ENCODE measurements at places on chromosomes 2 and 18.

DNA sequence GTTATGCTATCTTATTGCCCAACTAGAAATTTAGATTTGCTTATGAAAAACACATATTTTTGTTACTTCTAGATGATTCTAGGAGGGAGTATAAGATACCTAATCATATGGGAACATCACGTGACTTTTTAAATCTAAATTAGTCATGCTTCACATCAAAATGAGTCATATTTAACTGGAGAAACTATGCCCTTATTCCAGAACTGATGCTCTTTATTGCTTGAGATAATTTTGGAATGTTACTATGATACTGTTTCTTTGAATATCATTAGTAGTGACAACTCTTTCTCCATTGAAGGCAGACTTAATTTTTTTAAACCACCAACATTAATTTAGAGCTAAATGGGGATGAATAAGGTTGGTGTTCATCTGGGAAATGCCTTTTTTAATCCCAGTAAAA is 19.9 kb upstream of the ELAC1 start:
- no peak for DNase-seq

- DNase-seq = no peak
Observed at GRCh38 chr2:26530696-26531095, 52.8 kb upstream of the OTOF start.

GRCh38 chr2:134657650-134658250 is 61.0 kb downstream of the TMEM163 start:
- DNase-seq = no peak

GRCh38 chr18:63236406-63236805 is 83.2 kb downstream of the BCL2 start:
- DNase-seq = no peak

GRCh38 chr2:97728091-97728731 is 14.8 kb downstream of the ZAP70 start:
- no peak for DNase-seq

- no peak for DNase-seq
Observed at GRCh38 chr18:76566987-76567386, 71.9 kb upstream of the ZNF516 start.

DNA sequence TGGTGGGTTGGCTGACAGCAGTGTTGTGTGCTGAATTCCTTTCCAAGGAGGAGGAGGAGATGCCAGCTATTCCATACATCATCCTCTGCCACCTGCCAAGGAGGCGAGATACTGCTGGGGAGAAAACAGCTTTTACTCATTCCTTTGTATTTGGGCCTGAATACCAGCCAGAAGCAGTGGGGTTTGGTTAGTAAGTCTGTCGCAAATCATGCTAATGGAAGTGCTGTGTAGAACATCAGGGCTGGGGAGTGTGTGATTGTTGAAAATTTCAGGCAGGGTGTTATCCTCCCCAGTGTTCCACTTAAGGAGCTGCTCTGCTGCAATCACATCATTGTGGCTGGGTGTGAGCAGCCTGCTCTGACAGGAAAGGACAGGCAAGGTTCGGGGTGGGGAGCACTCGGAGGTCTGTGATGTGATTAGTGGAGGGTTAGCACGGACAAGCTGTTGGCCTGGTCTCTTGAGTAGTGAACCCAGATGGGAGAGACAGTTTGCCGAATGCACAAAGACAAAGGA is 128.2 kb upstream of the DLX2 start:
- no peak for DNase-seq

- DNase-seq = no peak
Observed at GRCh38 chr2:239966853-239967552, 58.1 kb downstream of the NDUFA10 start.

DNA sequence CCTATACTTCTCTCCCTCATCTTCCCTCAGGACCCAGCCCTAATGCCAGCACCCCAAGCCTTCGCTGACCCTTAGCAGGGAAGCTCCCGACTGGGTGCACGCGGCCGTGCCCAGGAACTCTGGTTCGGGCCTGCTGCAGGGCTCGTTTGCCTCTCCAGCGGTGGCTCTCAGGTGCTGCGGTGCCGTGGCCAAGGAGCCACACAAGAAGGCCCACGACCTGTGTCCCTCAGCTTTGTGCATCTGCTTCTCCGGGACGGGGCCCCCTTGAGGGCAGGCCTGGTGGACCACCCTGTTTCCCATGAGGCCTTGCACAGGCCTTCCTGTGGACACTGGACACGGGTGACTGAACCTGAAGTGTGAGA is 17.7 kb downstream of the BOK start:
- peak; percentile 55 for DNase-seq

- no peak for DNase-seq
Observed at GRCh38 chr2:165681841-165682240, 112.2 kb downstream of the GALNT3 start.

DNA sequence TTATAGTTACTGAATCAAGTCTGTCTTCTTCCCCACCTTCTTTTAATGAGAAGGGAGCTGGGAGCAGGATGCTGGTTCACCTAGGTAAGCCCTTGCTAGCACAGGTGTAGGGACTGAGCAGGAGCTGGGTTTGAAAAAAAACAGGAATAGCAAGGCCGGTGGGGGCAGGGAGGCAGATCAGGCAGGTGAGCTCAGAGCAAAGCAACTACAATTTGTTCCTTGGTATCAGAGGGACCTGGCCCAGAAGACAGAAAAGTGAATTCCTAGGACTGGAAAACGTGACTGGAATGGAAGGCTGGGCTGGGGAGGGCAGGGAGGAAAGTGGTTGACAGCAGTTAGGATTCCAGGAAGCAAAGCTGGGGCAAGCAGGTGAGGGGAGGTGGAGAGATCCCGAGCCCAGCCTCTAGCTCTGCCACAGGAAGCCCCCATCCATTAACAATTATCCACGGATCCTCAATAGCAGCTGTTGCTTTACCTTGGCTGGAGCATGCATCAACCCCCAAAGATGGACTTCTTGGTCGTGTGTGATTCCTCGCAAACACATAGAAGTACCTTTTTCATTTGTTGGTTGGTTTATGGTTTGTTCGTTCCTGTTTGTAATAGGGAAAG is 118.4 kb downstream of the LNPK start:
- no peak for DNase-seq
